ENCODE measurements at places on chromosomes 4 and X. TPM values are rescaled to one million over a fixed set of nuclear protein-coding genes. Genes with fewer than 3 reads are reported as not detected.
A peak's percentile ranks its signal among the peaks of the same experiment; 100 is the strongest.

RAP2C gene
- total RNA-seq, result 28.3 TPM

CDS1 gene
- total RNA-seq, result 0.21 TPM

CENPE gene
- total RNA-seq, result 42.4 TPM

DNA sequence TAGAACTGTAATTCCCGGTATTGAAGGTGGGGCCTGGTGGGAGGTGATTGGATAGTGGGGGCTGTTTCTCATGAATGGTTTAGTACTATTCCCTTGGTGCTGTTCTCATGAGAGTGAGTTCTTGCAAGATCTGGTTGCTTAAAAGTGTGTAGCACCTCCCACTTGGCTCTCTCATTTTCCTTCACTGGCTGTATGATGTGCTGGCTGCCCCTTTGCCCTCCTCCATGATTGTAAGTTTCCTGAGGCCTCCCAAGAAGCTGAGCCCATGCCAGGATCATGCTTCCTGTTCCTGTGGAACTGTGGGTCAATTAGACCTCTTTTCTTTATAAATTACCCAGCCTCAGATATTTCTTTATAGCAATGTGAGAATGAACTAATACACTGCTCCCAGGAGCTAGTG is 8.7 kb downstream of the ANXA10 start:
- DNase-seq, result no peak
- no peaks in the 10 kb centered on the region for H3K4me1 ChIP-seq
- no peak overlapping the region for H3K27ac ChIP-seq
- H3K36me3 ChIP-seq, result no peaks in the 10 kb centered on the region
- H3K4me3 ChIP-seq, result no peak overlapping the region

- H3K4me1 ChIP-seq, result peaks cover 5% of the 10 kb centered on the region
- no peaks in the 10 kb centered on the region for H3K27me3 ChIP-seq
- DNase-seq, result no peak
- H3K36me3 ChIP-seq, result no peaks in the 10 kb centered on the region
These were observed 16.3 kb upstream of the DDX3X start for GRCh38 chrX:41317477-41318208.

DNA sequence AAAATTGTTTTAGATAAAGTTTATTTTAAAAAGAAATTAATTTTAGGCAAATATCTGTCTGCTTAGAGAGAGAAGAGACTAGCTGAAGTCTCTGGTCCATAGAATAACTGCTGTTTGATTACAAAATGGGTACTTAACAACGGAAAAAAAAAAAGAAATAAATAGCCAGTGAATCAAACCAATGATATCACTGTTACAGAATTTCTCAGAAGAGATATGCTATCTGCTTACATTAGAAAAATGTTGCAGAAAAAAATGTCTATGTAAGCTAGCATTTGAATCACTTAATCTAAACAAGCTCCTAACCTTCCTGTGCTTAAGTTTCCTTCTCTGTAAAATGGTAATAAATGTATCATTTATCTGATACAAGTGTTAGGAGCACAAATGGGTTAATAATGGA is 189.9 kb downstream of the IL15 start:
- H3K27me3 ChIP-seq, result no peaks in the 10 kb centered on the region
- no peak for DNase-seq
- no peaks in the 10 kb centered on the region for H3K4me1 ChIP-seq
- no peak overlapping the region for H3K27ac ChIP-seq
- no peak overlapping the region for H3K4me3 ChIP-seq

DNA sequence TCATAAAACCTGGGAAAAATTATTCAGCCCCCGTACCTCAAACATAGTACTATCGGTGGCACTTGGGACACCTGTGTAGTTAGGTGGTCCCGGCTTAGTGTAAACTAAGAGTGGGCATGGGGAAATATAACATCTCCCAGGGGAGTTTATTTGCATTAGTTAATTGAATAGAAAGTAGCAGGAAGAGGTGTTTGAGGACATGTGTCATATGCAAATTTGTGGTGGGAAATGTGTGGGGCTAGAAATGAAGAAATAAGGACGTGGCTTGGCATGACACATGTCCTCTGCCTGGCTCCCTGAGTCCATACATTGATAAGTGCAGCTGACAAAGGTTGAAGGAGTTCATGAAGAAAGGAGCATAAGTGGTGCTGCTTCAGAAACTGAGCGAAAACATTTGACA is 483.6 kb downstream of the SH2D1A start:
- no peaks in the 10 kb centered on the region for H3K27me3 ChIP-seq
- H3K4me3 ChIP-seq, result no peak overlapping the region
- H3K4me1 ChIP-seq, result peaks cover 26% of the 10 kb centered on the region
- no peak overlapping the region for H3K27ac ChIP-seq

DNA sequence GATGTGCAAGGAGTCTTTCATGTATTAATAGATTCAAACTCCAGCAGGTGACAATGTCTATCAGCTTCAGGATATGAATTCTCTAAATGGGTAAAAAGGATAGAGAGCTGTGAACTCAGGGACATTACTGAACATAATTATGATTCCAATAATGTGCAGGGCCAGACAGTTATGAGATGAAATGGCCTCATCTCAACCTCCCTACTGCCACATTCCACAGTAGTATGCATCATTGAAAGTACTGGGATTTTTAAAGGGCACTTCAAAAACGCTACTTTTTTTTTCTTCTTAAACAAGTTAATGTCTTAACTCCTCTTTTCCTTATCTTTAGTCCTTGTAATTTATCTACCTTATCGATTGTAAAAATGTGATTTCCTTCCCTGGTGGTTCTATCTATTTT is 202.0 kb downstream of the APBB2 start:
- no peaks in the 10 kb centered on the region for H3K4me1 ChIP-seq
- H3K36me3 ChIP-seq, result no peaks in the 10 kb centered on the region
- no peak overlapping the region for H3K27ac ChIP-seq
- no peak overlapping the region for H3K4me3 ChIP-seq
- no peak for DNase-seq
- H3K27me3 ChIP-seq, result peaks cover 5% of the 10 kb centered on the region

DNA sequence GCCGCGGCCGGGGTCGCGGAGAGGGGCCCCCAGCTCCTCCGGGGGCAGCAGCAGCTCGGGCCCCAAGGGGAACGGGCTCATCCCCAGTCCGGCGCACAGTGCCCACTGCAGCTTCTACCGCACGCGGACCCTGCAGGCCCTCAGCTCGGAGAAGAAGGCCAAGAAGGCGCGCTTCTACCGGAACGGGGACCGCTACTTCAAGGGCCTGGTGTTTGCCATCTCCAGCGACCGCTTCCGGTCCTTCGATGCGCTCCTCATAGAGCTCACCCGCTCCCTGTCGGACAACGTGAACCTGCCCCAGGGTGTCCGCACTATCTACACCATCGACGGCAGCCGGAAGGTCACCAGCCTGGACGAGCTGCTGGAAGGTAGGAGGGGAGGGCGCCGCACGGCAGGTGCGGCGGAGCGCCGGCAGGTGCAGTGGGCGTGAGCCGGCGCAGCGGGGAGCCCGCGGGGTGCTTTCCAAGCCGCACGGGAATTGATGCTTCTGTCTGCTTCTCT is 886 bp downstream of the DCLK2 start:
- peaks cover 44% of the 10 kb centered on the region for H3K27me3 ChIP-seq
- peaks cover 3% of the 10 kb centered on the region for H3K4me1 ChIP-seq
- no peak overlapping the region for H3K27ac ChIP-seq
- peak overlapping the region; percentile 47 for H3K4me3 ChIP-seq
- no peaks in the 10 kb centered on the region for H3K36me3 ChIP-seq
- peak; percentile 46 for DNase-seq

GRCh38 chr4:155582041-155582440 is 84.6 kb upstream of the GUCY1A1 start:
- no peak for DNase-seq
- no peak overlapping the region for H3K27ac ChIP-seq
- H3K4me1 ChIP-seq, result peaks cover 12% of the 10 kb centered on the region

DNA sequence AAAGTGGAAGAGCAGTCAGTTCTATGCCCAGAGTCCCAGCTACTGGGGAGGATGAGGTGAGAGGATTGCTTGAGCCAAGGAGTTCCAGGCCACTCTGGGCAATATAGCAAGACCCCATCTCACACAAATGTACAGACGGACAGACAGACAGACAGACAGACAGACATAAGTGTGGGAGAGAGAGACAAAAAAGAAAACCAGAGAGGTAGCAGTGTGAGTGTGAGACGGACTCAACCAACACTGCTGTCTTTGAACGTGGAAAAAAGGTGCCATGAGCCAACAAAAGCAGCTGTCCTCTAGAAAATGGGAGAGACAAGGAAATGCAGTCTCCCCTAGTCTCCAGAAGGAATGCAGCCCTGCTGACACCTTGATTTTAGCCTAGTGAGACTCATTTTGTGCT is 18.2 kb upstream of the RPL34 start:
- no peaks in the 10 kb centered on the region for H3K27me3 ChIP-seq
- peaks cover 16% of the 10 kb centered on the region for H3K4me1 ChIP-seq
- H3K36me3 ChIP-seq, result peaks cover 7% of the 10 kb centered on the region
- no peak overlapping the region for H3K27ac ChIP-seq

DNA sequence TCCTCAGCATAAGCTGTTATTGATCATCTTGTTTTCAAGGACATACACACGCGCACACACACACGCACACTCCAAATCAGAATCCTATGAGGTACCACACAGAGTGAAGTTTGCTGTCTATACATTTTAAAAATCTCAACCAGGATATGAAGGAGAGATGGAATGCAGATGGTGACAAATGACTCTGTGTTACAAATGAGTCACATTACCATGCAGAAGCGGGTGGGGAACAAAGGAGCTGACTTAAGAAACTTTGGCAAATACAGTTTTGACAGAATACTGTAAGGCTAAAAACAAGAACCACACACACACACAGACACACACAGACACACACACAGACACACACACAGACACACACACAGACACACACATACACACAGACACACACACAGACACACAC is 81.7 kb downstream of the RELL1 start:
- peaks cover 8% of the 10 kb centered on the region for H3K36me3 ChIP-seq
- no peak overlapping the region for H3K27ac ChIP-seq
- no peaks in the 10 kb centered on the region for H3K27me3 ChIP-seq
- peaks cover 4% of the 10 kb centered on the region for H3K4me1 ChIP-seq
- DNase-seq, result no peak

DNA sequence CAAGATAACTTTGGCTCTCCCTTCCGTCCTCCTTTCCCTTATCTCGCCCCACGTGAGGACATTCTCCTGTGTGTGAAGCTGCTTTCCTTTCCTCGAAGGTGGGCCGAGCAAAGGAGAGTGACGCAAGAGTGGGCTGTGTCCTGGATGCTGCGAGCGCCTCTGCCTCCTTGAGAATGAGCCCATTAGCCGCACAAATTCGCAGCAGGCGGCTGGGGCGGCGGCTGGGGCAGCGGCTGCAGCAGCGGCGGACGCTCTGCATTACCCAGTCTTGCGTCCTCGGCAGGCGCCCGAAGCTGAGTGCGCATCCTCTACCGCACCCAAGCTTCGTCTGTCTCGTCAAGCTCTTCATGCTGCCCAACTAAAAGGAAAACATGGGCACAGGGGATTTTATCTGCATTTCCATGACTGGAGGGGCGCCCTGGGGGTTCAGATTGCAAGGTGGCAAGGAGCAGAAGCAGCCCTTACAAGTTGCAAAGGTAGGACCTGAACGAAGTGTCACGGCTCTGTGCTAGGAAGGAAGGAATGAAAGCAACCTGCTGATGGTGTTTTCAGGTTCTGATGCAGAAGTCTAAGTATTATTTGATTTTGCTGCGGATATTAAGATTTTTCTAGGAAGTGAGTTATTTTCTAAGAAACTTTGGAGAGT is at the start of gene SYNPO2:
TSS of gene SYNPO2 (plus strand) at position 189 of the 646 bp plus-strand sequence. CDS start at position 372, 183 bp downstream.
- no peaks in the 10 kb centered on the region for H3K36me3 ChIP-seq
- H3K4me1 ChIP-seq, result peaks cover 12% of the 10 kb centered on the region
- H3K27ac ChIP-seq, result no peak within 1 kb of the TSS
- peaks cover 37% of the 10 kb centered on the region for H3K27me3 ChIP-seq
- peak within 1 kb of the TSS; percentile 70 for H3K4me3 ChIP-seq

DNA sequence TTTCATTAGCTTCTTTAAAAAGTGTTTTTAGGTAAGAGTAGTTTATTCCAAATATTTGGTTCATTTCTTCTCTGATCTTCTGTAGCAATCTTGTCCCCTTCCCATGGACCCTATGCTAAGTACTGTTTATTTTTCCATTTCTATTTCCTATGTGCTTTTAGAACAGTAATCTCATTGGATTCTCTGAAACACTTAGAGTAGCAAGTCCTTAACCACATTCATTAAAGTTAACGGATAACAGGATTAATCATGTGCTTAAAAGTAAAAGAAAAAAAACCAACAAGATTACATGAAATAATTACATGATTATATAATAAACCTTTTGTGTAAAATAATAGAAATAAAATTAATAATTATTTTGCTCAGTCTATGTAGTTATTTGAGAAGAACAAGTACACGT is 929.7 kb downstream of the C4orf33 start:
- no peaks in the 10 kb centered on the region for H3K36me3 ChIP-seq
- DNase-seq, result no peak
- no peak overlapping the region for H3K4me3 ChIP-seq
- H3K27ac ChIP-seq, result no peak overlapping the region
- H3K4me1 ChIP-seq, result no peaks in the 10 kb centered on the region
- H3K27me3 ChIP-seq, result peaks cover 3% of the 10 kb centered on the region

DNA sequence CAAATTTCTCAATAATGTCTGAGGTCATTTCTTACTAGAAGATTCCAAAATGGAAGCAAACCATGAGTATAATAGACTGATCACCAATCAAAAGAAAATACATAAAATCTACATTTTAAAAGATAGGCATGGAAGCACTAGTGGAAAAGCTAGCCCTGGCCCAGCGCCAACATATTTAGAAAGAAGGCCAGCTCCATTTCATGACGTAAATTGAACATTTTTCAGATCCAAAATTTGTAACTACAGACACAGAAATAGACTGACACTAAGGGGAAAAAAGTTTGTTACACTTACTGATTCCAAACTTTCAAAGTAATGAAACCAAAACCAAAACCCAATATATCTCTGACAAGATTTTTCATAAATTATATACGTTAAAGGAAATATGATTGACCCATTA is 117.7 kb downstream of the ADAMTS3 start:
- no peaks in the 10 kb centered on the region for H3K4me1 ChIP-seq
- no peak overlapping the region for H3K4me3 ChIP-seq
- DNase-seq, result no peak

DNA sequence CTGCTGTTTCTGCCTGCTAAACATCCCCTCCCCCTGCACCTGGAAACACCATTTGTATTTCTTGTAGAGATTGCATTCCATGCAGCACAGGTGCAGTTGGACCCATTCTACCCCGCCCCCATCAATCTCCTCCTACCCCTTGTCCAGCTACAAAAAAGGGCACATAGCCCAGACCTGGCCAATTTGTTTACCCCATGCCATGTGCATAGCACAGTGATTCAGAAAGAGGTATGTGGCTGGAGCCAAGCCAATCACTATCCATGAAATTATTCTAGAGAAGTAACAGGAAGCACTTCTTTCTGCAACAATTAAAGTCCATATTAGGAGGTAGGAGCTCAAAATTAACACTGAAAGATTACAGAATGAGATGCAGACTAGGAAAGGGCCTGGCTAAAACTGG is 20.2 kb upstream of the TMEM184C start:
- DNase-seq, result no peak
- H3K36me3 ChIP-seq, result no peaks in the 10 kb centered on the region
- H3K27me3 ChIP-seq, result no peaks in the 10 kb centered on the region
- H3K4me1 ChIP-seq, result no peaks in the 10 kb centered on the region
- no peak overlapping the region for H3K27ac ChIP-seq
- no peak overlapping the region for H3K4me3 ChIP-seq

Data from activated CD4-positive, alpha-beta T cell treated with anti-CD3 and anti-CD28 coated beads for 36 hours (primary cell).